Fibroblast of skin of abdomen (primary cell): ENCODE measurements at places on chromosomes 1 and 21.

GRCh38 chr1:93702828-93703183 lies 21.2 kb upstream of the BCAR3 start:
- no peak for DNase-seq

- DNase-seq, result no peak
These were observed 130.8 kb upstream of the SGIP1 start for GRCh38 chr1:66403007-66403731.

GRCh38 chr1:151036356-151036755 lies at the start of gene BNIPL:
Gene BNIPL (plus strand): TSS chr1:151036586. CDS start chr1:151036726, 140 bp downstream.
- no peak for DNase-seq

- DNase-seq, result no peak
These were observed 137.6 kb upstream of the SGIP1 start for GRCh38 chr1:66396212-66396890.

DNA sequence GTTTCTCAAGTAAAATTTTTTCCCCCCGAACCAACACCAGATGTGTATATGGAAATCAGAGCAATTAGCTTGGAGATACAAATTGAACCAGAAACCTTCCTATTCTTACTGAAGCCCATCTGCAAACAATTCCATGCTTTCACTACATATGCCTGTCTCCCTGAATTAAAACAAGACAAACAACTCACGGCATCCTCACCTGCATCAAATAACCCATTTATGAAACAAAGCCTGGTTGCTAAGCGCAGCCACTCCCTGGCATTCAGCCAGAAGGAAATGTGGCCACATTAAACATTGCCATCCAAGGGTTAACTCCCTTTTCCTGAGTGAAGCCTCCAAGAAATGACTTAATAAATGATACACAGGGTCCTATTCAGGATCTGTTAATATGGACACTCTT lies 55.3 kb downstream of the APP start:
- DNase-seq, result no peak

DNA sequence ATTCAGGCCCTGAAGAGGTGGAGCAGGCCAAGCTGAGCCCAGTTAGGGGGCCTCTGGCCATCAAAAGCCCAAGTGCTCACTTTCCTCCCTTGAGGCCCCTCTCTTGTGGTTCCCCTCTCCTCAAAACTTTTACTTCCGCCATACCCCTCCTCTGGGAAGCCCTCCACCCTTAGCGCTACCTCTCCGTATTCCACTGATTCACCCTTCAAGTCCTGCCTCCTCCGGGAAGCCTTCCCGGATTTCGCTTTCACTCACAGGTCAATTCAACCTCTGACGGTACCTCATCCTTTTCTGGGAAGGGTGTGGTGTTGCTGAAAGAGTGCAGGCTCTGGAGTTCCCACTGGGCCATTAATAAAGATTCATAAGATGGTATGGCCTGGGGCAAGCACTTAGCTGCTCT lies 19.1 kb downstream of the SPOCD1 start:
- DNase-seq, result no peak

- DNase-seq, result no peak
These were observed 104.3 kb downstream of the PGBD5 start for GRCh38 chr1:230321741-230322420.

DNA sequence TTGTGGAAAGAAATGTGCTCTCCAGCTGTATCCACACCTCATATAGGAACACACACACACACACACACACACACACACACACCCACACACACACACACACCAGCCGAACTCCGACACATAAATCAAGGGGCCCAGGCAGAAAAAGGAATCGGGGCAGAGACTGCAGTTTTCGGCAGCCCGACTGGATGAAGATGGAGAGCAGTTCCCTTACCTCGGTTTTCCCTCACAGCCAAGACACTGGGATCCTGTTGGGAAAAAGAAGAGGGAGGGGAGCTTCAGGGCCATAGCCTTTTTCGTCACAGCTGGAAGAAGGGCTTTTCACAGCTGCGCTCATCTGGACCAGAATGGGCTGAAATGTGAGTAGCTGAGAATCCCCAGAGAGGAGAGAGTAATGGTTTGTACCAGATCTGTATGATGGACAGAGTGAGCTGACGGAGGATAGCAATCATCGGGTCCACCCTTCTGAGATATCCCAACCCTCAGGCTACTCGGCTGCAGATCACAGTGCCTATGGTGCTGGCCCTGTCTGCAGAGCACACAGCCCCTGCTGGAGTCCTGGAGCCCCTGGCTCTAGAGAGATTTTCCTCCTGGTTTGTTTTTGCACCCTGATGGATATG lies 37.7 kb downstream of the PIK3C2B start:
- DNase-seq, result peak; percentile 30

DNA sequence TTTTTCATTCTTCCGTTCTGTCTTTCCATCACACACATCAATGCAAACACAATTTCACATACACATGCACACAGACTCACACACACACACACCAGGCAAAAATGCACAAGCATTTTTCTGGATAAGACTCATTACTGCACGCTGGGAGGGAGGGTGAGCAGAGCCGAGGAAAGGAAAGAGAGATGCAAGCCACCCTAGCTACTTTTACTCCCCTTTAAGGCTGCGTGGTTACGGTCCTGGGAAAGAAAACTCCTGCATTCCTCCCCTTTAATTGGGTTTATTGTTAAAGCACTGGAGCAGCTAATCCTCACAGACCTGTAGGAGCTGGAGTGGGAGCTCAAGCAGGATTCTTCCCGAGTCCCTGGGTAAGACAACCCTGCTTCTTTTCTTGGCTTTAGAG lies at the start of gene CAMK1G:
TSS of gene CAMK1G (plus strand) at position 307 of the 400 bp plus-strand sequence. CDS start 11,270 bp downstream, outside the sequence.
- peak; percentile 87 for DNase-seq

DNA sequence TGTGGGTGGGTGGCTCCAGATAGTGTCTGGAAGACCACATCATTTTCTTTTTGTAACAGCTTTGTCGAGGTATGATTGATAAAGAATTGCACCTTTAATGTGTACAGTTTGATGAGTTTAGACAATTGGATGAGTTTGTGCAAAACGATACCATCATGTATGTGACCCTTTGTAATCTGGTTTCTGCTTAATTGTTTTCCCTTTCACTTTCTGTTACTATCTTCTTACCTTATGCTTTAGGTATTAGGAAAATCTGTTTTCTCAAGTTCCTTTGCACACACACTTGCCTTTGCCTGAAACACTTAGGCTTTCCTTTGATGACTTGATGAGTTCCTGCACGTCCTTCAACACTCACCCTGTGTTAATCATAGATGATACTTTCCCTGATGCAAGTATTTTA lies 6.8 kb downstream of the OR10Z1 start:
- no peak for DNase-seq

- no peak for DNase-seq
These were observed 33.3 kb downstream of the LDLRAD1 start for GRCh38 chr1:53984726-53985125.

DNA sequence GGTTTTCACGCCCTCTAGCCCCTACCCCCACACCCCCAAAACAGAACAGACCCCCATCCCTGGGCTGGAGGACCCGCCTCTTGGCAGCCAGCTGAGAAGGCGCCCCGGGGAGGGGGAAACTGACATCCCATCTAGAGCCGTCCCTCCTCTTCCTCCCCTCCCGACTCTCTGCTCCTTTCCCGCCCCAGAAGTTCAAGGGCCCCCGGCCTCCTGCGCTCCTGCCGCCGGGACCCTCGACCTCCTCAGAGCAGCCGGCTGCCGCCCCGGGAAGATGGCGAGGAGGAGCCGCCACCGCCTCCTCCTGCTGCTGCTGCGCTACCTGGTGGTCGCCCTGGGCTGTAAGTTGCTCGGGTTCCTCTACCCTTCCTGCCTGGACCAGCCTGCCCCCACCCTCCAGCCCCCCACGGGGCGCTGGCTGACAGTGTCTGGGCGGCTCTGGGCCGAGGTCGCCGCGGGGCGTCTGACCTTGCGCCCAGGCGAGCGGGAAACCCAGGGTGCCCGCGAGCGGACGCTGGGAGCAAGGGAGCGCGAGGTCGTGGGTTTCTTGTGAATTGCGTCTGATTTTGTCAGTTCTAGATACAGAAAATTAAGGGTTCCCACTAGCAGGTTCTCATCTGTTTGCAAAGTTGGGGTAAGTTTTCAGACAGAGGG lies 618 bp downstream of the JAM2 start:
- peak; percentile 52 for DNase-seq

DNA sequence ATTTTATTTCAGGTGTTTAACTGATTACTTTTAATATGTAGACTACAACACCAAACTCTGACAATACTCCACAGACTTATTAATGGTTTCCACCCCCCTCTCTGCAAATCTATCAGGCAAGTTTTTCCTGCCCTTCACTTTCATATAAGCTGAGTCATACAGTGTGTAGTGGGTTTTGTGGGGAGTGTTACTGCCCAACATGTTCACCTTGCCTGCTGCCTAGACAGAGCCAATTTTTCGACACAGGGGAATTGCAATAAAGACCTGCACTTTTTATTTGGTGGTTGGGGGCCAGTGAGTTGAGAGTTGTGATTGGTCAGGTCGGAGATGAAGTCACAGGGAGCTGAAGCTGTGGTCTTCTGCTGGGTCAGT lies 119.7 kb downstream of the PPIAL4G start:
- no peak for DNase-seq

GRCh38 chr1:109993885-109994284 lies 9.3 kb downstream of the AHCYL1 start:
- DNase-seq, result no peak

DNA sequence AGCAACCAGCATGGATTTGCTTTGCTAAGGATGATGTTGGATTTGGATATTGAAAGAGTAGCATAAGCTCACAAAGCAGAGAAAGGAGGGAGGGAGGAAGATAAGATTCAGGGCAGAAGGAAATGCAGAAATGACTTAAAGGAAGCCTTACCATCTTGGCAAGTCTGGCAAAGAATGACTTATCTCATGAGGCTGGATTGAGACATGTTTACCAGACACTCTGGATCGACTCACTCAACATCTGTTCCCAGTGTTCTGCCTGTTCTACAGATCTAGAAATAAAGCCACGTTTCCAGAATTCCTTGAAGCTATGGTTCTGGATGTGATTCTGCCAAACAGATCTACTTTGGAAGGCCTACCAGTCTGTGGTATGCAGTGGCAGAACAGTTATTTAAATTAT lies 38.8 kb upstream of the CTBS start:
- no peak for DNase-seq

- DNase-seq, result no peak
These were observed 4.3 kb upstream of the PLEKHG5 start for GRCh38 chr1:6495540-6496364.

GRCh38 chr1:42358791-42359190 lies 21.8 kb upstream of the RIMKLA start:
- DNase-seq, result no peak

- no peak for DNase-seq
These were observed 74.0 kb upstream of the KCNE2 start for GRCh38 chr21:34289856-34290255.

DNA sequence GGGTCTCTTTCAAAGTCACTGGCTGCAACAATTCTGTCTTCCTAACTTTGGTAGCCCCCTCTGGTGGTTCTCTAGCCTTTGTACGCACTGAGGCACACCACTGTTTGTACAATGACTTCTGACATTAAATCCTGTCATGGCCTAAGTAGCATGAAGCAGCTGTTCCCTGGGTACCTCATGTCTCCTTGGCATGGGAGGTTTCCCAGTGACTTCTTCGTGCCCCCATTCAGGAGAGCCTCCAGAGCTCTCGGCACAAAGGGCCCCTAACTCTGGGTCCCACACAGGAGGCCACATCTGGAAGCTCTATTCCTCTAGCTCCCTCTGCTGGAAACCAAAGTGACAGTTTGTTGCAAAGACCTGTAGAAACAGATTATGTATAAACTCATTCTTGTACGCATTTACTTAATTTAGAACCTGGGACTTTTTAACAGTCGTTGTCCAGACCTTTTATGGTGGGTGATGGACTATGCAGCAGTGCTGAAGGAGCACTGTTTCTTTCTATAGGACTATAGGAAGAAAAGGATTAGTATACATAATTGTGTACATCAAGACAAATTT lies 13.4 kb downstream of the SWT1 start:
- peak; percentile 61 for DNase-seq

DNA sequence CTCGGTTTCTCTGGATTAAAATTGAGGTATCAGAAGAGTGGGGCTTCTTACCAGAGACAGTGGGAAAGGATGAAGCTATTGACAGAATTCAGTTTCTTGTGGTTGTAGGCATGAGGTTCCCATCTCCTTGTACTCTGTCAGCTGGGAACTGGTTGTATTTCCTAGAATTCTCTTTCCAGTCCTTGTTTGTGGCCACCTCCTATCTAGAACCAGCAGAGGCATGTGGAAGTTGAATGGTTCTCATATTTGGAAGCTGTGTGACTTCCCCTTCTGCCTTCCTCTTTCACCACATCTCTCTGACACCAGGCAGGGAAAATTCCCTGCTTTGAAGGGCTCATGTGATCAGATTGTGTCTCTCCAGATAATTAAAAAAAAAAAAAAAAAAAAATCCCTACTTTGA lies 457.7 kb upstream of the ADAMTS5 start:
- no peak for DNase-seq

DNA sequence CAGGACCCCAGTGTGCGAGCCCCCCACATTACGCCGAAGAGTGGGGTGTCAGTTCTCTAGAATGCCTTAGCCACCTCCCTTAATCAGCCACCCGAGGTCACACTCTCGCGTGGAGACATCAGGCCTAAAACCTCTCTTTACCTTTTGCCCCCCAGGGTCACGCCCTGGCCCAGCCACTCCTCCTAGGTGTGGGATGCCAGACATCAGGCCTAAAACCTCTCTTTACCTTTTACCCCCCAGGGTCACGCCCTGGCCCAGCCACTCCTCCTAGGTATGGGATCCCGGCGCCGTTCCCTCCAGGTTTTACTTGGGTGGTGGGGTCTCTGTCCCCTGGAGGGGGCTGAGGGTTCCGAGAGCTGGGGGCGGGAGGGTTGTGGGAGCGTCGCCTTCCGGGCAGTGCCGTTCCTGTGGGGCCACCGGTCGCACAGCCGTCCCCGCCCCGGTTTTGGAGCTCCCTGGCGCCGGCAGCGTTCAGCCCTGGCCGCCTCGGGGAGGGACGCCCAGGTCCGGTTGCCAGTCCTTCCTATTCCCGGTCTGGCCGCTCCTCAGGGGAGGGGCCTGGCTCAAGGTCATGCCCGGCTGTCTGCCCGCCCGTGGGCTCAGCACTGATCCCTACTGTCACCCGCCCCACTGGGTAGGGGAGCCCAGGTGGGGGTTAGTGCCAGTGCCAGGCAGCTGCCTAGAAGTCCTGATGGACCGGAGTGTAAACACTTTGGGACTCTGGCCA lies 882 bp downstream of the VPS13D start:
- DNase-seq, result no peak

GRCh38 chr21:37945036-37945435 lies 28.8 kb upstream of the KCNJ6 start:
- DNase-seq, result no peak

- DNase-seq, result no peak
These were observed 37.5 kb upstream of the PLA2G2C start for GRCh38 chr1:20223551-20224419.

GRCh38 chr21:38538353-38538752 lies 40.1 kb upstream of the ERG start:
- no peak for DNase-seq

- peak; percentile 24 for DNase-seq
These were observed 46.1 kb upstream of the LPAR3 start for GRCh38 chr1:84939151-84939550.

- peak; percentile 95 for DNase-seq
These were observed 16.4 kb upstream of the TARBP1 start for GRCh38 chr1:234495231-234495990.

DNA sequence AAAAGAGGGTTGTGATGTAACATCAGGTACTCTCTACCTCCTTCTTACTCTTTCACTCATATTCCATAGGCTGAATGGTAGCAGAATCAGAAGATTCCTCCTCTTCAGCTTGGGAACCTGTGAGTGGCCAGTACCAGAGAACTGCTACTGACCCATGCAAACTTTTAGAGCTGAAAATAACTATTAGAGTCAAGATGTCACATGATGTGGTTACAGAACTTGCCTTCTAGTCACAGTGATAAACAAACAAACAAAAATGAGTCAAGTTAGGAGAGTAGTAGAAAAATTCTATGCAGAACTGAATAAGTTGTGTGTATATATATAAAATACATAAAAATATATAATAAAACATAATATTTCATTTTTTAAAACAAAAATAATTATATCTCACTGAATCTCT lies 47.6 kb upstream of the RGS1 start:
- no peak for DNase-seq
